ENCODE measurements at places on chromosomes 7 and 10.
A peak's percentile ranks its signal among the peaks of the same experiment; 100 is the strongest.

GRCh38 chr10:108662975-108663374 lies 1260.3 kb downstream of the XPNPEP1 start:
- no peak for DNase-seq

DNA sequence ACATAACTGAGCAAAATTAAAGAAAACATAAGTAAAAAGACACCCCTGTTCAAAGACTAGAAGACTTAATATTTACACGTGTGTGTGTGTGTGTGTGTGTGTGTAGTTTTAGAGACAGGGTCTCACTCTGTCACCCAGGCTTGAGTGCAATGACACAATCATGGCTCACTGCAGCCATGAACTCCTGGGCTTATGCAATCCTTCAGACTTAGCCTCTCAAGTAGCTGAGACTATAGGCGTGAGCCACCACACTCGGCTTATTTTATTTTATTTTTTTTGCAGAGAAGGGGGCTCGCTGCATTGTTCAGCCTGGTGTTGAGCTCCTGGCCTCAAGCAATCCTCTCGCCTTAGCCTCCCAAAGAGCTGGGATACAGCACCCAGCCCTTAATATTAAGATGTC lies 90.3 kb downstream of the JMJD1C start:
- no peak for DNase-seq

GRCh38 chr7:39951226-39952194 lies 1.5 kb downstream of the CDK13 start:
- DNase-seq = peak; percentile 50

- DNase-seq = no peak
Measured at GRCh38 chr7:45347804-45348203, 190.2 kb downstream of the RAMP3 start.

DNA sequence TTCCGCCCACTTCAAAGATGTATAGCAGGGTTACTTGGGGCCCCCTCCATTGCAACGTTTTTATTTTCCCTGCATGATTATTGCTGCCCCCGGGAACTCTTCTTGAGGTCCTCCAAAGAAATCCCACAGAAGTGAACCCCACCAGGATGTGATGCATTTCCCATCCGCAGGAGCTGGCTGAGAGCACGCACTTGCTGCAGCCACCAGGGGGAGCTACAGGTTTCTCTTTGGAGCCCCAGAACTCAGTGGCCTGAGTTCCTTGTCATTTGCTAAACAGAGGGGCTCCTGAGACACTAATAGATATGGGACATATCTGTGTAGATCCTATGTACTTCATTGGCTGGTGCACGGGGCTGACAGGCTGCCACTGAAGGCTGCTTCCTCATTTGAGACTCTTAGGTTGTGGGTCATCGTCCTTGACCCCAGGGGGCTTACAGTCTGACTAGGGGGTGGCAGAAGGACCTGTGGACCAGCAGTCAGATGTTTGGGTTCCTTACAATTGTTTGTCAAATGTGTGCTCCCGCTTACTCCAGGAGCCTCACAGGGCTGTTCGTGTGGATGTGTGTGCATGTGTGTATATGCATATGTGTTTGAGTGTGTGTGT lies 52.3 kb upstream of the ENO4 start:
- DNase-seq = peak; percentile 35

- no peak for DNase-seq
Measured at GRCh38 chr7:85285527-85285926, 98.7 kb upstream of the SEMA3D start.

DNA sequence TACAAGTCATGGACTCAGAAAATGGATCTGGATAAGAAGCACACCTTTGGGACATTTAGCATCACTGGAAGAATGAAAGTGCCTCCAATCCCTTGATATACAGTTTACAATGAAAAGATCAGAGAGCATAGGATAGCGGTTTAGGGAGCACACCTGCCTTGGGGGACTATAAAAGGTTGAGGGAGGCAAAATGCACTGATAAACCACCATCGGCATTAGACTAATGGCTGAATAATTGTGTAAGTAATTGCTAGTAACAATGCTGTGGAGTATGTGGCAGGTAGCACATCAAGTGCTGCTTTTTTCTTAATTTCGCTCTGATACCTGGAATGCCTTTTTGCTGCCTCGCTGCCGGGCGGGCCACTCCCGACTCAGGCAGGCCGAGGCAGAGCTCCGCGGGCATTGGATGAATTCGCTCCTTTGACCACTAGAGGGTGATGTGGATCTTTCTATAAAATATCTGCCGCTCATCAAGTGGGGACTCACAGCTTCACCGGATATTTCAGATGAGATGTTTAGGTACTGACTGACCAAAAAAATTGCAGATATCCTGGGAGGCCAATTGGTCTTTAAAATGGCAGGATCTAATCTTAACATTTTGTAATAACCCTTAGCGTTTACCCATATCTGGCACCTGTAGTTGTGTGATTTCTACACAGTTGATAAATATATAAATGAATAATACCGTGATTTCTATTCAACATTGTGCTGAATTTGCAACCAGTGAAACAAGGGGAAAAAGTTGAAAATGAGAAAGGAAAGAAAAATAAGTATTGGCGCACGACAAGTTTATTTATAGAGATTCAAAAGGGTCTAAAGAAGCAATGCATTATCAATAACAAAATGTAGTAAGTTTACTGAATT lies 116.8 kb upstream of the PRSS1 start:
- peak; percentile 46 for DNase-seq

DNA sequence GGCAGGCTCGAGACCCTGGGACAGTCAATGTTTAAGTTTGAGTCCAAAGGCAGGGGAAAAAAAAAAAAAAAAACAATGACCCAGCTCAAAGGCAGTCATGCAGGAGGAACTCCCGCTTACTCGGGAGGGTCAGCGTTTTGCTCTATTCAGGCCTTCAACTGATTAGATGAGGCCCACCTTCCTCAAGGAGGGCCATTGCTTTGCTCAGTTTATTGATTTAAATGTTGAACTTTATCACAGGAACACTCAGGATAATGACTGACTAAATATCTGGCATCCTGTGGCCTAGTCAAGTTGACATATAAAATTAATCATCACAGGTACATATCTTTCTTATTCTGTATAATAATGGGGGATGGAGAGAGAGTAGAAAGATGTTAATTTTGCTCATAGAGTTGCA lies 52.6 kb downstream of the HSPA12A start:
- DNase-seq = no peak

- DNase-seq = no peak
Measured at GRCh38 chr7:51075681-51076580, 240.7 kb downstream of the COBL start.

GRCh38 chr10:123135415-123136141 lies at the start of gene HMX3:
TSS of gene HMX3 (plus strand) at chr10:123135970. CDS start at chr10:123136051, 81 bp downstream.
- DNase-seq = no peak

DNA sequence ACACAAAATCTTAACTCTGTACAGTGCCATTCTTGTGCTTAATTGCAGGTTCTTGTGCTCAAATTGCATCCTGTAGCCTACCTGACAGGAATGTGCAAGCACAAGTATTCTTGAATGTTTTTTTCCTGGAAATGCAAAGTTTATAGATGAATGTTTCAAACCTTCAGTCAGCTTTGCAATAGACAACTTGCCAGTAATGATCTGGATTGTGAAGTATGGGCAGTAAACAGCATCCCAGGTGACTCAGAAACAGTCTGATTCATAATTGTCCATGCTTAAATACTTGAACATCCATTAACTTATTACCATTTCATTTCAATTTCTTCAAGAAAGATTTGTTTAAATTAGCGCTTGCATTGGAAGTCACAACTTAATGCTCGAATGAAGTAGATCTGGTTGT lies 347.2 kb downstream of the SDK1 start:
- no peak for DNase-seq

DNA sequence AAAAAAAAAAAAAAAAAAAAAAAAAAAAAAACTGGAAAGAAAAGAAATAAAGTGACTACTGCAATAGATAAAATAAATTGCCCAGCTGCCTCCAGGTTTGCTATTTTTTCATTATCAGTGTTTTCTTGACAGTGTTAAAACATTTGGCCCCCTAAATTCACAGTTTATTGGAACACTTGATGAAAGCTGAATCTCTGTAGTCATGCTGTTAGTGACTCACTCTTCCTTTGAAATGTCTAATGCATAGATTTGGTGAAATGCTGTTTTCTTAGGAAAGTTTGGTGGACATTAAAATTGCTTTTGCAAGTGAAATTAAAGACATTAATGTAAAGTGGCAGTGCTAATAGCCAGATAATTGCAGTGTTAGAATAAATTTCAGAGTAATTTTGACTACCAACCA lies 785.2 kb downstream of the NRG3 start:
- no peak for DNase-seq

GRCh38 chr7:101595766-101596537 lies 33.1 kb downstream of the MYL10 start:
- no peak for DNase-seq

- DNase-seq = no peak
Measured at GRCh38 chr10:129951101-129951969, 12.7 kb downstream of the EBF3 start.

DNA sequence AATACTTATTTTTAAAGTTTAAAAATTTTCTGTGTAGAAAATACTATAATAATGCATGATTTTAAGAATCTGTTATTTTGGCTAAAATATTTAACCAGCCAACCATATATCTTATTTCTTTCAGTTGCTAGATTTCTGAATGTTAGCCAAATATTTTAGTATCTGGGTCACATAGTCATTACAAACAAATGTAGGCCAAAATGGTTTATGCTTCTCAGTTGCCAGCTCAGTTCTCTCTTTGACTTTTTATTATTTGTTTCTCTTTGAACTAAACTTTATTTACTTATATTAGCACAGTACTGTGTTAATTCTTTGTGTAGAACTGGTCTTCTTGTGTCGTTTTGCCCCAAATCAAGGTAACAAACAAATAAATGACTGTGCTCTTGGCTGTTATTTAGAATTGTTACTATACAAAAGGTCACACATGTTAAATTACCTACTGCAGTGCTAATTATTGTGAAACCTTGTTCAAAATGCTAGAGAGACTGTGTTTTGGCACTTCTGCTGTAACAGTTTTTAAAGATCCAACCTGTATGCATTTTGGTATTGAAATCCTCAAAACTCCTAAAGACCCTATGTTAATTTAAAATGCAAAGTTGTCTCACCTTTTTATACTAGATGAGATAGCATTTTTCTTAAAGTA lies 39.8 kb downstream of the ZEB1 start:
- DNase-seq = no peak

- DNase-seq = no peak
Measured at GRCh38 chr10:15879058-15879457, 18.8 kb upstream of the MINDY3 start.

GRCh38 chr10:47054974-47055373 lies 143.7 kb downstream of the PTPN20 start:
- no peak for DNase-seq

DNA sequence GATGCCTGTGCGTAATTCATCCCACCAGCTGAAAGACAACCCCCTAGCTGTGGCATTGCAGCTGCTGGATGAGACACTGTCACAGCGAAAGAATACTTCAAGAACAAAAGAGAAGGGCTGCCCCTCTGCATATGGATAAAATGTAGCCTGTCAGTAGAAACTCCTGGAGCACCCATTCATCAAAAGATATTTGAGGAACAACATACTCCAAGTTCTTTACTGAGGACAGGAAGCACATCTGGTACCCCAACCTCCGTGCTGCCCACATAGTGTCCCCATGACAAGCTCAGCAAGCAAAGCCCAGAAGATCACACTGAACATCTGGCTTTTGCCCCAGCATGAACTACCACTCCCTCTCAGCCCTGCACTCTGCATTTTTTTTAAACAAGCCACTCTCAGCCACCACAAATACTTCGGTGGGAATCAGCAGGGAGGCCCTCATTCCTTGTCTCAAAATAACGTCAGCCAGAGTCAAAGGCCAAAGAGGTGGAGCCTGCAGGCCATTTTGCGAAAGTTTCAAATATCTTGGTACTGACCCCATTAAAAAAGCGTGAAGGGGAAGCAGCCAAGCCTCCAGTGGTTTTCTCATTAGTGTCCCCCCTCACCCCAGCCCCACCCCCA lies 1.7 kb downstream of the CREB3L2 start:
- peak; percentile 7 for DNase-seq

DNA sequence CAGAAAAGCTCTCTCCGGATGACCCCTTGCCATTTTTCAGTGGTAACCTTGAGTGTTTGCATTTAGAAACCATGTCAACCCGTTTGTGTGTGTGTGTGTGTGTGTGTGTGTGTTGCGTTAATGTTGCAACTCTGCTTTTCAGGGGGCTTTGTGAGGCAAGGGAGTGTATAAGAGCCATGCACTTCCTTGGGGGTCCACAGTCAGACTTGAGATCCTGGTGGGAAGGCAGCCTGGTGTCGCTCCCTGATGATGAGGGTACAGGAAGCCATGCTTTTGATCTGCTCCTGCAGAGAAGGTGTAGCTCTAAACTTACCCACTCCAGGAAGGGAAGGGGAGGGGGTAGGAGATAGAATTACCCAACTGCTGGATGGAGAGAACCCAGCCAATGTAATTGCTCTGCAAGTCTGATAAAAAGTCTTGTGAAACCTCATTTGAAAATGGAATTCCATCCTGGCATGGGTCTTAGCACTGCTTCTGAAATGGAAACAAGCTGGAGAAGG lies 10.7 kb downstream of the GRK5 start:
- DNase-seq = no peak

DNA sequence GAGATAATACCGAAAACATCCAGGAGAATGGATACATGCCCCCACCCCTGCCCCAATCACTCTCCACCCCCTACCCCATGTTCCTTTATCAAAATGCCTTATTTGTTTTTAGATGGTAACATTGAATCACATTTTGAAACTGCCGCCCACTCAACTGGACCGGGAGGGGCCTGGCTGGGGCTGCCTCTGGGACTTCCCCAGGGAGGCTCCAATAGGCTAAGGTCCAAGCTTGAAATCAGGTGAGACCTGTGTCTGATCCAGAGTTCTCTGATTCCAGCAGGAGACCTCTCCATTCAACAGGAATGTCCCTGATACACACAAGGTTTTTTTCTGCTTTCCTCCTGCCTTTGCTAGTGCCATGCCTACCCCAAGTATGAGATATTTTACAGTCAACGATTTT lies 43.8 kb upstream of the ACSL5 start:
- DNase-seq = no peak

DNA sequence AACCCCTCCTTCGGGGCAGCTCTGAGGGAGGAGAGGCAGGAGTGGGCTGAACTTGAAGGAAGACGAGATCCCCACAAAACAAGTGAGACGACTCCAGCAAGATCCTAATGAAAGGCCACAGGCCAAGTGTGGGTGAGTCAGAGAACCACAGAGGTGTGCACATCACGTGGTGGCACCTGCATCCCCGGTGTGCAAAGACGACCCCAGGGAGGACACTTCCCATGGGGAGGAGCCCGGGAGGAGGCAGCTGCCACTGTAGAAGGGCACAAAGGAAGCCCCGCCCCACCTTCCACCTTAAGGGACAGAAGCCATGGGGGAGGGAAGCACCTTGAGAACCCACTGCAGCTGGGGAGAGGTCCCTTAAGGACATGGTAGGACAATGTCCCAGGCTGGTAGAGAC lies 45.7 kb downstream of the ESYT2 start:
- no peak for DNase-seq

DNA sequence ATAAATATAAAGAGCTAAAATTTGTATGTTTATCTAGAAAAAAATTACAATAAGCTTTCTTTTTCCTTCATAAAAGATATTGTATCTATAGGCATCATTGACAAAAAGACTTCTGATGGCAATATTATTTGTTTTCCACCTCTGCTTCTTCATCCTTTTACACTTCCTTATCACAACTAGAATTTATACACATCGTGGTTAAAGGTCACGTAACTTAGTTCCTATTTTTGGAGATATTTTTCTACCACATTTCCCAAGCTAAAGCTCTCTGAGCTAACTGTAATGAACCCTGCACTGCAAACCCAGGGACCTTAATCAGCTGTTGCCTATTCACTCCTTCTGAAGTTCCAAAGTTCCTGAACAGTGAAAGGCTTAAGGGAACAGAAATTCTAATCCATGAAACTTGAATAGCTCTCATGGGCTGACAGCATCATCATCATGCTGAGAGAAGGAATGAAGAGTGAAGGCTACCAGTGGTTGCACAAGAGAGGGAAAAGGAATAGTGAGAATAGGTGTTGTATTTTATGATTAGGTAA lies 106.1 kb upstream of the SLC13A1 start:
- DNase-seq = no peak

Measured in NCI-H2107 (cell line).